ENCODE measurements at places on chromosomes 6 and 20. TPM values are rescaled to one million over a fixed set of nuclear protein-coding genes. Genes with fewer than 3 reads are reported as not detected.

DNA sequence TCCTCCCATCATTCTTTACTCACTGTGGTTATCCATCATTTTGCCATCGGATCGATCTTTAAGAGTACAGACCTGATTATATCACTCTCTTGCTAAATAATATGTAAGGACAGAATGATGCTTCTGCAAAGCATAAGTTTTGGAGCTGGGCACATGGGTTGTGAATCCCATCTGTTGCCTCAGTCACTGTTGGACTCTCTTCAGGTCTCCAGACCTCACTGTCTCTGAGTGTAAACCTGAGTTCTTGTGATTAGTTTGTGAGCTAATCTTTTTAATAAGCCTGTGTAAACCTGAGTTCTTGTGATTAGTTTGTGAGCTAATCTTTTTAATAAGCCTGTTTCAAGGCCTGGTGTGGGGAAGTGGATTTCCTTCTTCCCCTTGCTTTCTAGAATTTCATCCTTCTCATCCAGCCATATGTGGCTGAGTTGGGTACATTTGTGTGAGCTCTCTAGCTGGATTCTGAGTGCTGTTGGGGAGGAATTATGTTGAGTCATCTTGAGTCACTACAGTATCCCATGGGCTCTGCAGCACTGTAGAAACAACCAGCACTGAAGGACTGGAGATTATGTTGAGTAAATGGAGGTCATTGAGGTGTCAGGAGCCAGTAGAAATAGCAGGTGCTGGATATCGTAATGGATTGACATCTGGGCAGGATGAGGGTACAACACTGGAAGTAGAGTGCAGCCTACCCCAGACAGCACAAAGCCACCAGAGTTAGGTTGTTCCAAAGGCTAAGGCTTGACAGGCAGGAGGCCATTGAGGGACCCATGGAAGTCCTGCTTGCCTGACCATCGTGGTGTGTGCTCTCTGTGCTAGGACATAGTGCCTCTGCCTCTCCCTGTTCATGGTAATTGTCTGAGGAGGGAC lies 52.4 kb downstream of the SCAND1 start:
- no peak for DNase-seq

GRCh38 chr20:6888736-6889395 lies 121.4 kb downstream of the BMP2 start:
- DNase-seq, result no peak

GRCh38 chr6:5390177-5390576 lies 128.9 kb downstream of the FARS2 start:
- no peak for DNase-seq

DNA sequence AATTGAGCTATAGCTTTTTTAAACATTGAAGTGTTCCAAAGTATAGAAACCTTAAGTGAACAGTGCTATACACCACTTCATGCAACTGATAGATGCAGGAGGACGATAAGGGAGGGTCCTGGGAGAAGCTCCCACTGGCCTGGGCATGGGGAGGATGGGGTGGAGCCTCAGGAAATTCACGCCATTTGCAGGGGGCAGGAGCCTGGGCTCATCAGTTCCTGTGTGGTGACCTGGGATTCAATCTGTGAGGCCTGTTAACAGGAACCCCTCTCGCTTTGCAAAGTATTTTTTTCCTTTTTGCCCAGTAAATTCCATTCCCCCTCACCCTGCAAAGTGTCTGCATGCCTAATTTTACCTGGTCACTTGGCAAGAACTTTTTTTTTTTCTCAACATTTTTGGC lies 11.0 kb upstream of the ASCC3 start:
- no peak for DNase-seq

GRCh38 chr6:125250511-125250910 lies 51.3 kb downstream of the HDDC2 start:
- no peak for DNase-seq

DNA sequence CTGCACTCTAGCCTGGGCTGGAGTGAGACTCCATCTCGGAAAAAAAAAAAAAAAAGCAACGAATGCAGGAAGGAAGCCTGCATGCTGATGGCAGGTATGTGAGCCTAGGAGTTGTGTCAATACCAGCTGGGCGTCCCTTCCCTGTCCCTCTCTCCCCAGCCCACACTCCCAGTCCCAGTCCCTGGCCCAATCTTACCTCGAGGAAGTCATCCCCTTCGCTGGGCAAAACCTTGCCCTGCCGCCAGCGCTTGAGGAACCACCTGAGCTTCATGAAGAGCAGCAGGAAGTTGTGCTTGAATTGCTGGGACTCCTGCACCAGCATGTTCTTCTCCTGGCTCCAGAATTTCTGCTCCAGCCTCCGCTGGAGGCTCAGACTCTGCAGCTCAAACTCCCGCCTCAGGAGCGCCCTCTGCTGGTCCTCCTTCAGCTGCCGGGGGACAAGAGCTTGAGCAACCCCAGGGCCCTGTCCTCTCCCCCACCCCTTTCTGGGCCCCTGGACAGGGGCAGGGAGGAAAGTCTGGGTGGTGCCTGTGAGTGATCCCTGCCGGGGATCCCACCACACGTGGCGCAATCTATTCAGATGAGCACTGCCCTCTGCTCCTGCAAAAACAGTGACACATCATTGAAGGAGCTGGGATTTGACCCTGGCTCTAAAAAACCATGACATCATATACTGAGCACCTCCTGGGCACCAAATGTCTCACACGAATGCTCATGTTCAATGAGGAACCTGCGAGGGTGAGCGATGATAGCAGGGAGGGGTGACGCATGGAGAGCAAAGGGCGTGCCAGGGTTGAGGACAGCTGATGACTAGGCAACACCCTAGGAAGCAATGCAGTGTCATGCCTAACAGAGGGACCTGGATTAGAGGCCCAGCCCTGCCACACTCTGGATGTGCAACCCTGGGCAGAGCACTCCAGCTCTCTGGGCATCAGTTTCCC lies 35.0 kb upstream of the DSN1 start:
- no peak for DNase-seq

- DNase-seq, result peak; percentile 45
Measured at GRCh38 chr20:16583474-16583873, 10.2 kb upstream of the KIF16B start.

GRCh38 chr6:161536224-161536630 lies 262.4 kb upstream of the AGPAT4 start:
- no peak for DNase-seq

The LBP gene
- 0.13 TPM for total RNA-seq

The IL17A gene
- total RNA-seq, result not detected

The UBD gene
- total RNA-seq, result 0.50 TPM

The EFCAB8 gene
- total RNA-seq, result not detected

The DCBLD1 gene
- 11.6 TPM for total RNA-seq

The CASS4 gene
- 3.1 TPM for total RNA-seq

The ZNF311 gene
- 0.65 TPM for total RNA-seq

The CRIP3 gene
- total RNA-seq, result not detected

The CALHM4 gene
- total RNA-seq, result not detected

The SLC26A8 gene
- not detected for total RNA-seq

The HLA-DQA1 gene
- 8.4 TPM for total RNA-seq

The TCF15 gene
- 3.3 TPM for total RNA-seq

The VSX1 gene
- not detected for total RNA-seq

The ZBTB46 gene
- 11.3 TPM for total RNA-seq

The BTNL2 gene
- total RNA-seq, result not detected
